SIG-M5 (cell line): ENCODE measurements at places on chromosomes 13 and 19.

DNA sequence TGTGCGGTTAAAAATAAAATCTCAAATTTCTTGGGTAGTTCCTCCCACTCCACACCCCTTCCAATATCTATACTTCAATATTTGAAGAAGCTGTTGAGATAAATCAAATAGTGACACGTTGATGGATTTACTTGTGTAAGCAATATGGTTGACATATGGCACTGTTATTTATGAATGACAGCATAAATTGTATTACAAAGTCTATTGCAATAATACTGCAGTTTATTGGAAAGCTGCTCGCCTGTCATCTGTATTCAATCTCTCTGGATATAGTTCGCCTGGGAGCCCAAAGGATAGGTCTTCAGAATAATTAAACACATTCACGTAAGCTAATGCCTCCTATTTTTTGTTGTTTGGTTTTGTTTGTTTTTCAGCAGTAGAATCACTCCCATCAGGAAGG, 5.0 kb upstream of the ZIC5 start:
- DNase-seq: no peak

DNA sequence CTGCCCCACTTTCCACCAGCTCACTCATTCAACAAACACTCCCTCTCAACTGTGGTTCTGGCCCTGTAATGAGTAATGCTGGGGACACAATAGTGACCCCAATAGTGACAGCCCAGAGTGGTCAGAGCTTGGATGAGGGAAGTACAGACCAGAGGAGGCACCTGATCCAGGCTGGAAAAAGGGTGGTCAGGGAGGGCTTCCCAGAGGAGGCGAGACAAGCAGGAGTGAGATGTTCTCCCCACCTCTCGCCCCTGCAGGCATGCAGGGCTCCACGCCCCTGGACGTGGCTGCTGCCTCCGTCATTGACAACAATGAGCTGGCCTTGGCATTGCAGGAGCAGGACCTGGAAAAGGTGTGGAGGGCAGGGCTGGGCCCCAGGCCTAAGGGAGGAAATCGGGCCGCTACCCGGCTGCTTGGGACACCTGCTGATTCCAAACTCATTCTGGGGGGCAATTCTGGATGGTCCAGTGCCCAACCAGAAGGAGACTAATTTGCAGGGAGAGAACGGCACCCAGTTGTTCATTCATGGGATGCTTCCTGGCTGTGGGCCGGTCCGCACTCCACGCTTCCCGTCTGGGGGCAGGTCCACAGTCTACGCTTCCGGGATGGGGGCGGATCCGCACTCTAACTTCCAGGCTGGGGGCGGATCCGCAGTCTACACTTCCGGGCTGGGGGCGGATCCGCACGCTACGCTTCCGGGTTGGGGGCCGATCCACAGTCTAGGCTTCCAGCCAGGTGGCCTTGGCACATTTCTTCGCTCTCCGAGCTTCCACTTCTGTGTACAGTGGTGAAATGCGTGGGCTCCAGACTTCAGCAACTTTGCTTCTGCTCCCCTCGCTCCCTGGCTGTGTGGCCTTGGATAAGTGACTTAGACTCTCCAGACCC, 63.4 kb downstream of the RYR1 start:
- no peak for DNase-seq

DNA sequence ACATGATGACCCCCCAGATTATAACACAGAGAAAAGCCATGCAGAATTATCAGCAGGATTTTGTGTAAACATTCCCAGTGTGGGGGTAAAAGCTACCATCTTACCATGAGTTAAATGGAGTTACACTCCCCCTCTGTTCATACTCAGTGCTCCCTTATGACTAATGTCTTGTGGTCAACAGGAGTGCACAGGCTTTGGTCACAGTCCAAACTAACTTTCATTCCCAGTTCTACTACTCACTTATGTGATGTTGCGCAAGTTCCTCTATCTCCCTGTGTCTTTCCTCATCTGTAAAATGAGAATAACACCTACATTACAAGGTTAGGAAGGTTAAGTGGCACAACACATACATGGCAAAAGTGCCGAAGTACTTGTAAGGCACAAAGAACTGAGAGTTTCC, 277.9 kb downstream of the RBM26 start:
- peak; percentile 81 for DNase-seq

DNA sequence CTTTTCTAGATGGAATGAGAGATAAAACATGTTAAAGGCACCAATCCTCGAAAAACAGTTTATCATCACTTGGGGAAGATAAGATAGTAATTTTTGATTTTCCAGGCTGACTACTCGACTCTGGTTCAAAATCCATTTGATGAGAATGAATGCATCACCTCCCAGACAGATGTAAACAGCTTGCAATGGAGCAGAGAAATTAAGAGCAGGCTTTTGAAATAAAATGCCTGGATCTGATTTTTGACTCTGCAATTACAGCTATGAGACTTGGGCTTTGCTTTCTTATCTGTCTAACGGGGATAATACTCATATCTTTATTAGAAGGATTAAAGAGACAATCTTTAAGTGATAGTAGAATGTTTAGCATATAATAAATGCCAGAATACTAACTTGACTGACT, 1148.9 kb downstream of the OLFM4 start:
- no peak for DNase-seq

- DNase-seq: no peak
These were observed 193.3 kb downstream of the KATNAL1 start for GRCh38 chr13:30113983-30114570.

- DNase-seq: no peak
These were observed 20.7 kb downstream of the CLDN10 start for GRCh38 chr13:95573221-95573620.

- DNase-seq: no peak
These were observed 65.4 kb downstream of the TUBGCP3 start for GRCh38 chr13:112522578-112522977.

DNA sequence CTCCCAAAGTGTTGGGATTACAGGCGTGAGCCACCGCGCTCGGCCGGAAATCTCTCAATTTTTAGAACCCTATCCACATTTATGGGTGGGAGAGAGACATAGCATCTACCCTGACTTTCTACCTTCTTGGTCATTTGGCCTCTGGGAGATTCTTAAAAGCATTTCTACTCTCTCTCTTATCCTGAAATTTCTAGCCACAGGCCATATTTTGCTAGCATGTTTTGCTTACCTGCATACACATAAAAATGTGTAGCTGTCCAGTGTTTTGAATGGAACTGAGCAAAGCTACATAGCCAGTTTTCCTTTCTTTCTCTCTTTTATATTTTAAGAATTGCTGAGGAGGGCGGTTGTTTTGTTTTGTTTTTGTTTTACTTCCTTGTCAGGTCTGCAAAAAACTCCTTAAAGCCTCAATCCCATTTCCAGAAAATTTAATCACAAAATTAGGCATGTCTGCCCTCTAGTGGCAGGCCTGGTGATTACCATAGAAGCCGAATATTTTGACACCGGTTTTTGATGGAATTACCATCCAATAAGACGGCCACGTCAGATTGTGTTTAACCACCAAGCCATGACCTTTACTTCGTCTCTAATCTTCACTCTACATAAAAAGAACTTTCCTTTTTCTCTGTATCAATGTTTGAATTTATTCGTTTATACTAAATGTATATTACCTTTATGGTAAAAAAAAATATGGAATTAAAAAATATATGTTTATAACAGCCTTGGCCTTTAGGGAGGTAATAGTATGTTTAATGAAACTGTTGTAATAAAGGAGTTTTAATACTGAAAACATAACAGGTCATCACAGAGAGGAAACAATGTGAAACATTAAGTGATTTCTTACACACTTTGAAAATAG, 34.4 kb upstream of the OXGR1 start:
- DNase-seq: no peak

GRCh38 chr19:45173816-45174215, 4.2 kb downstream of the TRAPPC6A start:
- no peak for DNase-seq

- DNase-seq: no peak
These were observed 58.3 kb downstream of the RAB20 start for GRCh38 chr13:110503037-110503901.

DNA sequence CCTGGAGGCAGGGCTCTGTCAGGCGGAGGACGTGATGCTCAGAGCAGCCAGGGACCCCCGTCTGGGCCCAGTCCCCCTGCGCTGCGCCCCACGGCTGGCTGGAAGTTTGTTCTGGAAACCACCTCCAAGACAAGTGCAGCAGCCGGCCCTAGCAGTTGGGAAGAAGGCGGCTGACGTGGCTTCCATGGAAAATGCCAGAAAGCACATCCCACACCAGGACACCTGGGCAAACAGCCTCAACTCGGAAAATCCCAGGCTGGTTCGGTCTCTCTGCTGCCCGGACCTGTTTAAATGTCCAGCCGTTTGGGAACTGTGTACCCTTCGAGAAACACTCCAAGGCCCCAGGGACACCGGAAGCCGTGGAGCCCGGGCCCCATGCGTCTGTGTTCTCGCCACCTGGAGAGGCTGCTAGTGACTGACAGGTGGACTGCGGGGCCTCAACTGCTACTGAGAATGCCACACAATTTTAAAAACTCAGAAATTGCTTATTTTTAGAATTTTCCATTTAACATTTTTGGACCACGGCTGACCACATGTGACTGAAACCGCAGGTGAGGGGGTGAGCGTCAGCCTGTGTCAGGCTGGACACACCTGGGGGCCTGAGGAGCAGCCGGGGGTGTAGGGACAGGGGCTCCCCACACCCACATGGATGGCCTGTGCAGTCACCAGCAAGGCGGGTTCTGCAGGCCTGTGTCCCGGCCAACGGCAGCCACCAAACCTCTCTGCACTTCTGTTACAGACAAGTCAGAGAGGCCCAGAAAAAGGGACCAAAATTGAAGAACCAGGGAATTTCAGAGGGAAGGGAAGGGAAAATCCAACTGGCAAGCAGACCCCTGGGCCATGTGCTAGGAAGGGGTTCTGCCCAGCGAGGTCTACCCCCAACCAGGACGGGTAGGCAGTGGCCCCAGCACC, 31.7 kb downstream of the RASA3 start:
- no peak for DNase-seq

- no peak for DNase-seq
These were observed 10.6 kb downstream of the ACOD1 start for GRCh38 chr13:76958841-76959432.

DNA sequence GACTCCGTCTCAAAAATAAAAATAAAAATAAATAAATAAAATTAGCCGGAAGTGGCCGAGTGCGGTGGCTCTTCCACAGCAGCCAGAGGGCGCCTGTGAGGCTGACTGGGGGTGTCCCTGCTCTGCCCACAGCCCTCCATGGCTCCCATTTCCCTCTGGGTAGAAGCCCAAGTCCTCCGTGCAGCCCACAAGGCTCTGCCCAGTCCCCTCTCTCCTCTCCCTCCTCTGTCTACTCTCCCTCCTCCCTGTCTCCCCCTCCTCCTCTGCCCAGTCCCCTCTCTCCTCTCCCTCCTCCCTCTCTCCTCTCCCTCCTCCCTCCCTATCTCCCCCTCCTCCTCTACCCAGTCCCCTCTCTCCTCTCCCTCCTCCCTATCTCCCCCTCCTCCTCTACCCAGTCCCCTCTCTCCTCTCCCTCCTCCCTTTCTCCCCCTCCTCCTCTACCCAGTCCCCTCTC, 20.4 kb downstream of the MISP start:
- DNase-seq: no peak

GRCh38 chr19:18868380-18869022, 27.5 kb downstream of the CERS1 start:
- no peak for DNase-seq

- DNase-seq: no peak
These were observed 48.8 kb upstream of the INTS6 start for GRCh38 chr13:51501592-51502152.

DNA sequence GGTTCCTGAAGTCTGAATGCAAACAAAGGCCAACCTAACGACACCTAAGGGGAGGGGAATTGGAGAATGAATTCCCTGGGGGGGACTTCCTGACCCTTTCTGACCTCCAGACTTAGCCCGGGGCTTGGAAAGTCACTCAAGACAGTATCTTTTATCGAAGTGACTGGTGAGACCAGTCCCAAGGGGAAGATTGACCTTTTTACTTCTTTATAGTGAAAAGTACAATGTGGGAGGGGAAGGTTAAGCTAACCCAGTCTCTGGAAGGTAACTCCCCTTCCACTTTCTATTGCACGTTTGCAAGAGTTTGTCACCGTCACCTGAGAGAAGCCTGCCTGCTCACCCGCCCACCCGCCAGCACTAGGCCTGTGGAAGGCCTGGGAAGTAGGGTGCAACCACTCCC, 111.9 kb downstream of the EFNB2 start:
- DNase-seq: no peak

GRCh38 chr19:18317961-18318800, 4.7 kb downstream of the LSM4 start:
- DNase-seq: no peak

GRCh38 chr13:78572459-78572858, 30.9 kb downstream of the POU4F1 start:
- DNase-seq: no peak

GRCh38 chr13:47433461-47434005, 536.7 kb upstream of the HTR2A start:
- DNase-seq: no peak

- DNase-seq: no peak
These were observed 23.1 kb upstream of the EIF3G start for GRCh38 chr19:10142701-10143375.

- DNase-seq: no peak
These were observed 7.4 kb upstream of the CEACAM18 start for GRCh38 chr19:51470966-51471365.
